NCI-H524 (cell line): ENCODE measurements at places on chromosomes 7 and 10.

GRCh38 chr7:89809291-89809690 lies 345.0 kb upstream of the STEAP1 start:
- DNase-seq: no peak

GRCh38 chr7:5528071-5528814 lies 104.6 kb upstream of the TNRC18 start:
- no peak for DNase-seq

GRCh38 chr7:2808891-2809665 lies 35.0 kb downstream of the GNA12 start:
- DNase-seq: no peak

DNA sequence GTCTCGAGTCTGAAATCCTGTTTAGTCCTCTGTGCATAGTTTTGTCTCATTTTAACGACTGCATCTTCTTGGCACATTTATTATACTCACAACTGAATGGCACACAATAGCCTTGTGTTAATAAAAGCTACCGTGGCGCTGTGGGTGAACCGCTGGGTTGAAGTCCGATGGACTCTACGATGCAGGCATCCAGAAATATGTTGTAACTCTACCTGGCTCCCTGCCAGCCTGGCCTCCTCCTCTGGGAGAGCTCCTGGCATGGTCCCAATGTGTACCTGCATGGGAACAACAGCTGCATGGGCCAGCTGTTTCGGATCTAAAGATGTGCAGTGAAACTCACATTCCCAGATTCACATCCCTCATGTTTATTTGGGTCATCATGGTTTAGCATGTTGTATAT lies 3.7 kb upstream of the DPYSL4 start:
- DNase-seq: peak; percentile 11

- no peak for DNase-seq
Measured at GRCh38 chr7:72751378-72751777, 76.6 kb downstream of the TYW1B start.

GRCh38 chr10:18178854-18179483 lies 38.7 kb downstream of the CACNB2 start:
- no peak for DNase-seq

- DNase-seq: no peak
Measured at GRCh38 chr7:135151533-135151932, 3.7 kb downstream of the TMEM140 start.

- DNase-seq: no peak
Measured at GRCh38 chr7:11675163-11675562, 156.8 kb downstream of the THSD7A start.

DNA sequence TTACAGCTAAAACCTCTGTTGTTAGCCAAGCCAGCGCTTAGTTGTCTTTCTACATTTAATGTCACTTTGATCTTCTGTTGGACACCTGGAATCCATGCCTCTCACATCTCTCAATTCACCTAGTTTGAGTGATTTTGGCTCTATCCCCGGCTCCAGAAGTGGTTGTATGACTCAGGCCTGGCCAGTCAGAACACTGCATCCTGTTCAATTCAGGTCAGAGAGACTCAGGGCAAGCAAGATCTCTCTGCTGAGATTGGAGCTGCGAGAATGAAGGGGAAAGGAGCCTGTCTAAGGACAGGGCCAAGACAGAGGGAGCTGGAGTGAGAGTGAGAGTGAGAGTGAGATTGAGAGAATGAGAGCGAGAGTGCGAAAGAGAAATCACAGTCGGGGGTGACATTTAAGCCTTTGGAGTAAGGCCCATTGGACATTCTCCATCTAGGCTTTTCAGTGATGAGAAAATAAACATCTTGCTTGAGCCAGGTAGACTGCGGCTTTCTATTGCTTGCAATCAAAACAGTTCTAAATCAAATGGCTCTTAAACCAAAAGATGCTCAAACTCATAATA lies 83.3 kb upstream of the DYNC1I1 start:
- DNase-seq: no peak

- no peak for DNase-seq
Measured at GRCh38 chr10:98436704-98437103, 10.0 kb downstream of the HPS1 start.

GRCh38 chr7:30671793-30672465 lies 10.3 kb downstream of the CRHR2 start:
- no peak for DNase-seq

DNA sequence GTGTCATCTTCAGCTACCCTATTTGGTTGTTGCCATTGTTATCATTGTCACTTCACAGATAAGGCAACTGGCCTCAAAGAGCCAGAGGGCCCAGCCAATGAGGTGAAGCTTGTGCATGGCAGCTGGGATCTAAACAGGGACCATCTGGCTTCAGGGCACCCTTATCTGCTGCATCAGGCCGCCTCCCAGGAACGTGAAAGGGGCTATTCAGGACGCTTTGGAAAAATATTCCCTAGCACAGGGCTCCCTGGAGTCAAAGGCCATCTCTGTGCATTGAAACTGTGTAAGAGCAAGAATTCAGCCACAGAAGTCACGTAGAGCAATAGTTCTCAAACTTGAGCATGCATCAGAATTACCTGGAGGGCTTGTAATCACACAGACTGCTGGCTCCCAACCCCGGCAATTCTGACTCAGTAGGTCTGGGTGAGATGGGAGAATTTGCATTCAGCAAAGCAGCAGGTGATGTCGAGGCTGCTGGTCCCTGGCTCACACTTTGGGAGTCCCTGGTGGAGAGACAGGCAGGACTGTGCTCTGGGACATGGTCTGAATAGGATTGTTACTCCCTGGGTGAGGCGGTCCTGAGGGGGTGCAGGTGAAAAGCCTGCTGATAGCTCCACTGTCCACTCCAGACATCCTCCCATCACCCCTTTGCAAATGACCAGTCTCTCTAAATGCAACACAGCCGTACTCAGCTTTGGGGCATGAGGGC lies 21.5 kb upstream of the PLEKHA1 start:
- DNase-seq: peak; percentile 57

- DNase-seq: no peak
Measured at GRCh38 chr10:44569193-44570091, 184.5 kb upstream of the CXCL12 start.

DNA sequence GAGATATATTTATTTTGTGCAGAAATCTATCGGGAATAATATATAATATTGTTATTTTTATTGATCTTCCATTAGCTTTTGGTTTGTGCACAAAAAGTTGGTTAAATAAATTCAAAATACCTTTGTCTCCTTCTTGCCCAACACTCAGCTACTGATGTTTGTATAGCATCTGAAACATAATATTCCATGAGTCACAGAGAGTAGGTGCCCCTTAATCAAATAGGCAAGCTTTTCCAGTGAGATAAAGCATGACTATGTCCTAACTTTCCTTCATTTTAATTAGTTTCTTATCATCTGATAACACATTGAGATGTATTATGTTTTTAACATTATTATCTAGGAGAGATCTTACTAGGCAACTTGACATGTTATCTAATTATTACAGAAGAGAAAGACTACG lies 432.2 kb downstream of the KIF20B start:
- DNase-seq: no peak

GRCh38 chr7:20241911-20242261 lies 24.7 kb upstream of the MACC1 start:
- DNase-seq: no peak

DNA sequence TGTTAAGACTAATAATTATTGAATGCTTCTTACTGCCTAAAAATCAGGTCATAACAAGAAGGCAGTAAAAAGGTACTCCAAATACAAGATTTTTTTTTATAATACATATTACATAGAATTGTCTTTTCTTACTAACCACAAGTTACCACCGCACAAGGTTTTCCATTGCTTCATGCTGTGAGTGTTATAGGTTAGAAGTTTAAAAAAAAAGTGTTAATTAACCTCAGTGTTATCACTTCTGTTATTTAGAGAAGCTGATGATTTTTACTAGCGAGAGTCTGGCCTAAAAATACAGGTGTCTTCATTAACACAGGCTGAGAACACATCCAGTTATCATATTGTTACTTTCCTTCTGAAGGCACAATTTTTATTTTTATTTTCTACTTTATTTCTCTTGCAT lies 1281.9 kb upstream of the CELF2 start:
- no peak for DNase-seq

DNA sequence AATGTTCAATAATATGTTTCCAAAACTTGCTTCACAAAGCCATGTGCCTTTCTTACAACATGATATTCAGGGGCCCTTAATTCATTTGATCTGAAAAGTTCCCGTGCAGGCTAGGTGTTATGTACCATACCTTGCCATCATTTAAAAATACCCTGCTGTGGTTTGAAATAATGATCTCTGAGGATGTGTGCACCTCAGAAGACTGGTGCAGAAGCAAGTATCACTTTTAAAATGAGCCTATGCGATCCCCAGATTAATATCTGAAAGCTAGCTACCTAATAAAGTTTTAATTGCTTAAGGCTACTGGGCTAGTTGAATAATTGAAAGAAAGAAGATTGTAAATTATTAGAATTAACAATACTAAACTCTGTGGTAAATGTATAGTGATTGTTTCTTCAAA lies 262.4 kb downstream of the CDK14 start:
- no peak for DNase-seq

DNA sequence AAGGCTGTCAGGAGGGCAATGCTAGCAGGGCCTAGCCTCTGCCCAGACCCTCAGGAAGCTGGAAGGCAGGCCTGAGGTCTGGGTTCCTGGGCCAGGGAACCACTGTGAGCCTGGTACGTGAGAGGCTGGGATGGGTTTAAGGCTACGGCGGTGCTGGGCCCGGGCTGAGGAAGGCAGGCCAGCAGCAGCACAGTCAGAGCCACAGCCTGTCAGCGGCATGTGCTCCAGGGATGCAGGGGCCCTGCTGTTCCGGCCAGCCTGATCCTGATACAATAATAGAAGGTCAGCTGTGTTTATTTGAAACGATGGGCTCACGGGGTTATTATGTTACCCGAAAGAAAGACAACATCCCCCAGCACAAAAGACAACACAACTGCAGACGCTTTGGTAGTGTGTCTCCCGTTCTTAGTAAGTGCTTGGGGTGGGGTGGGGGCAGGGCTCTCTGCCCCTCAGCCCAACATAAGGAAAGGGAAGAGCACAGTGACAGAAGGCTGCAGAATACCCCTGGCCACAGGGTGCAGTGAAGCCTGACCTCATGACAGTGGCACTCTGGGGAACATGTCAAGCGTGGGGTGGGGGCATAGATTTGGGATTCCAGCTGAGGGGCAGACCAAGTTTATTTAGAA lies 95.0 kb downstream of the COL13A1 start:
- DNase-seq: no peak

DNA sequence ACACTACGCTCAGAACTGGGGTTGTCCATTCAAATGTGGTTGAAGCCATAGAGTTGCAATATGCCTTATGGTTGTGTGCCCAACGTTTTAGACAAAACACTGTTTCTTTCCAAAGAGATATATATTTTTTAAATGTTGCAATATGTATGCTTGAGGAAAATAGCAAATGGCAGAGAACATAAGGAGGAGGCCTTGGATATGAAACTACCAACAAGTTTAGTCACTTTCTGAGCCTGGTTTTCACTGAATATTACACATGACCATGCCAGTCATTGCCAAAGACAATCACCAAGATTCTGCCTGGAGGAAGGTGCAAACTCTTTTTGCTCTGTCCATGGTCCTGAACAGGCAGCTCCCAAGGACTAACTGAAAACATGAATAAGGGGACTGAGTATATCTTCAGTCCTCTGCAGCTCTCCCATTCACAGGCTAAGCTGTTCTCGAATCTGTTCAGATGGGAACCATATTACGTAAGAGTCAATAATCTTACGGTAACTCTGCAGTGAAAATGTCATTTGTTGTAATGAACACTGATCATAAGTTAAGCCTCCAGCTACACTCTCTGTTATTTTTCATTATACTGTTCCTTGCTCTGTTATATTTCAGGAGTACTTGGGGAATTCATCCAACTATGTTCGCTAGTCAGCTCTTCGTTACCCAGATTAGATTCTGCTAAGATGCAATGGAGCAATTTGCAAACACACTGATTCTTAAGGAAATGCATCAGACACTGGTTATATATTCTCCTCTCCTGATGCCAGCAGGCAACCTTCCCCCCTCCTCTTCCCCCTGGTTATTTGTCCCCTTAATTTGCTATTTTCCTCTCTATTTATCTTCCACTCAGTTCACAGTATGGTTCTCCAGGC lies 90.7 kb upstream of the C1QL3 start:
- no peak for DNase-seq

DNA sequence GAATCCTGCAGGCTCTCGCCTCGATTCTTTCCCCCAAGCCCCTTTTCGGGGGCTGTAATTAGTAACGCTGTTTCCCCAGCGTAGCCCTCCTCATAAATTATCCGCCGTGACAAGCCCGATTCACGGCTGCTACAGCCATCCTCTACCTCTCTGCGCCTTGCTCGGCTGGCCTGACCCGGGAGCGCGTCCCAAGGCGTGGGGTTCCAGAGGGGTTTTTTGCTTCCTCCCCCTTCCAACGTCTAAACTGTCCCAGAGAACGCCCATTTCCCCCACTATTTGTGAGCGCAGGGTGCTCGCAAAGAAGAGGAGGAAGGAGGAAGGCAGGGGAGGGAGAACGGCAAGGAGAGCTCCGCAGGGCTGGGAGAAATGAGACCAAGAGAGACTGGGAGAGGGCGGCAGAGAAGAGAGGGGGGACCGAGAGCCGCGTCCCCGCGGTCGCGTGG lies 880 bp downstream of the HOXA5 start:
- DNase-seq: no peak

DNA sequence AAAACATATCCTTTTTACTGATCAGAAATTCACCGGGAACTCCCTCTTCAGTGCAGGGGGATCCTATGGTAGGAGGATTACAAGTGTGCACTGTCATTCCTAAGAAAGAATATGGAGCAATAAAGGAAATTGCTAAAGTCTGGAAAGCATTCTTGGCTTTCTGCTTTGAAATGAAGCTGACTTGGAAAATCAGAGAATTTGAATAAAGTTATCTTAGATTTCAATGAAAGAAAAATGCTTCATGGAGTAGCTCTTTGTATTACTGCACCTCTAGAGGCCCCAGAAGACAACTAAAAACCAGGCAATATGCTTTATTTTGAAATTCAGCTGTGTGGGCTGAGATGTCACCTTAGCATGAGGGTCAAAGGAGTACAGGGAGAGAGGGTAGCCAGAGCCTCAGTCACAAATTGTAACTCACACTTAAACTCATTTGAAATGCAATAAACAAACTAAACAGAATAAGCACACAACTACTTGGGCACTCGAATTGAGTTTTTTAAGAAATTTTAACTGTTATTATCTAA lies 102.5 kb downstream of the IMMP2L start:
- no peak for DNase-seq

- DNase-seq: no peak
Measured at GRCh38 chr7:40551685-40552576, 417.1 kb downstream of the SUGCT start.

DNA sequence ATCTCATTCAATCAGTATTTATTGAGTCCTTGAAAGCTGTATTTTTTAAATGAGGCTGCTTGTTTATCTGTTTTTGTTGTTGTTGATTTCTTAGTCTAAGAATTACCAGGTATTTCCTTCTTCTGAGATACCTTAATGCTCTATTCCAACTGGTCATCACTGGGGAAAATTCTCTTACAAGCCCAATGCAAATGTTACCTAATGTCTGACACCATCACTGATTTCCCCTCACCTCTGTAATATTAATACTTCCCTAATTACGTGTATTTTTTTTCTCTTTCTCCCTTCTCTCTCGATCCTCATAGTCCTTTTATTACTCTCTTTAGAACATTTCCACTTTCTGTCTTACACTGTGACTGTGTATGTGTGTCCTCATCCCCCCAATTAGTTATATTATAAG lies 13.9 kb downstream of the HDAC9 start:
- no peak for DNase-seq
